NCI-H1092 treated with DMSO at 0.1 percent for 48 hours (cell line): ENCODE measurements at places on chromosomes 12 and 14.

DNA sequence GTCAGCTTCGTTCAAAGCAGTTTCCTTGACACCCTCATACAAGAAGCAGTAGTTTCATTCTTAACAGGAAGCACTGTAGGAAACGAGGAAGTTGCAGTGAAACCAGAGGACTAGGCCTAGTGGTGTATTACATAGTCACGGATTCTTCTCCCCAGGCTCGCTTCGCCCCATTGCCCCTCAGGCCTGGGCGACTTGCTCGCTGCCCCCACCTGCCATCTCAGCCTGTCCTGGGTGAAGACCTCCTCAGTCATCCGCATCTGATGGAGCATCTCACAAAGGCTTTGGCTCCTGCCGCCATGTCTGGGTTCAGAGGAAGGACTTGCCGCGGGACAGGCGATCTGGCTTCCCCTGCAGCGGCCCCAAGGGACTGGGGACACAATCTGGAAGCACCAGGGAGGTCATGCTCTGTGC, 93.5 kb downstream of the LMNTD1 start:
- no peak for DNase-seq

- no peak for DNase-seq
Observed at GRCh38 chr12:18343708-18344107, 82.4 kb downstream of the PIK3C2G start.

GRCh38 chr12:130700492-130701401, 15.4 kb downstream of the RIMBP2 start:
- peak; percentile 18 for DNase-seq

DNA sequence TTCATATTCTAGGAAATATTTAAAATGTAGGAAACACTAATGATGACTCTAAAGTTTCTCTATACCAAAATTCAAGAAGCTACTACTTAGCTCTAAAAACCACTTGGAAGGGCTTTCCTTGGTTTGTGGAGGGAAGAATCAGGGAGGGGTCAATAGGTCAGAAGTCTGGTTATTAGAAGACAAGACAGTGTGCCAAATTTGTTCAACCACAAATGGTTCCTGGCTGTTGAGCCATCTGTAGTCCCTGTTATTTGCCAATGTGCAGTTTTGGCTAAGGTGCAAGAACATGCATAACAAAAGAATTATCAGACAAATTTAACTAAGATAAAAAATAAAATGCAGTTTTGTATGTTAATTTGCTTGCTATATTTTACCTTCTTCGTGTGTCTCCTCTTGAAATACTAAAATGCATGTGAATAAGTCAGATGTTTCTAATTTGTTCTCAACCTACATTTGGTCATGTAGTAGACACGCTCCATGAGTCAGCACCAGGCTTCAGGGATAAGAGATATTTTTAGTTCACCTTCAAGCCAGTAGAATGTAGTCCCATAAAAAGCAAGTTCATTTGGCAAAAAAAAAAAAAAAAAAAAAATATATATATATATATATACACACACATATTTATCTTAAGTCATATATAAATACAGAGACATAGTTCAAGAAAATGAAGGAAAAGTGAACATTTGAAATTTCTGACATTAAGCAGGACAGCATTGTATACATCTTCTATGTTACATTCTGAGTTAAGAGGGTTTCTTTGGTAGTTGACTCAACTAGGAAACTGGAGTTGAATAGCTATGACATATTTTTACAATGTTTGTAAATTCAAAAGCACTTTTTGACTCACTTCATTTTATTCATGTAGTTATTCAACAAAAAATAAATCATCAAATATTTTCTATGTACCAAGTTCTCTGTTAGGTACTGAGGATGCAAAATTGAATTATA, 123.3 kb downstream of the KCNC2 start:
- DNase-seq: no peak

DNA sequence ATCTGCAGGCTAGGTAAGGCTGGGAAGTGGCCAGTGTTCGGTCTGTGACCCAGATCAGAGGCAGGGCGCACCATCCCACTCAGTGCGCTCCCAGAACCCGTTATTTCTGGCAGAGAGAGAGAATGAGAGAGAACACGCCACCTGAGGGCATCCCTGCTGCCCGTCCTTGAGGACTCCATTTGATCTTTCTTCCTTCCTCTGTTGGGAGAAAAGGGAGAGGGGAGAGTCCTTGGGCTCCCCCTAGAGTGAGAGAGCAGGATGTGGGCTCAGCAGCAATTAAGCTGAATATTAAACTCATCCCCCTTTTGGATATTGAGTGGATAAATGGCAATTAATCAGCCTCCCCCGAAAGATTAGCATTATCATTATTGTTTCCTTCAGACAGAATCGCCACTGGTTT, 70.6 kb downstream of the IFT43 start:
- DNase-seq: no peak

DNA sequence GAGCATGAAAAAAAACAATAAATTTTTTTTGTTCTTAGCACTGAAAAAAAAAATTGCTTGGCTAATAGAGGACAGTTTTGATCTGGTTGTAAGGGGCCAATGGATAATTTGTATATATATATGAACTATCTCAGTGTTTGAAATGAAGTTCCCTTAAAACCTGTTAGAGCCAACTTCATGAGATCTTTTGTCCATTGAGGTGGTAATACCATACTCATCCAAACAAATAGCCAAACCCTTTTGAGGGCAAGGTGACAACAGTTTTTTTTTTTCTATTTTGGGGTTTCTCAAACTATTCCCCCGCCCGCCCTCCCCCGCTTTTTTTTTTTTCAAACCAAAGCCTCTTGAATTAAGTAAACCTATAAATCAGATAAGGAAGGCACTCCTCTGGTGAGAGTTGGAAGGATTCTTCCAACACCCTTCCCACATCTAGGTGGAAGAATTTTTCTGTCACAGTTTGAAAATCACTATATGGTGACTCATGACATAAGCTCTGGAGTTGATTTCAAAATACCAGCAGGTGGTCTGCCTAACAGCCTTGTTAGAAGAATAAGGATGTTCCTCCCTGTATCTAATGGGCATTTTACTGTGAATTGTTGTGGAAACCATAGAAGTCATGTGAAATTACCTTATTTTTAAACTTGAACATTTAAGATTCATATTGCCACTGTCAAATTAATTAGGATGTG, 10.2 kb downstream of the ARHGAP5 start:
- DNase-seq: no peak

DNA sequence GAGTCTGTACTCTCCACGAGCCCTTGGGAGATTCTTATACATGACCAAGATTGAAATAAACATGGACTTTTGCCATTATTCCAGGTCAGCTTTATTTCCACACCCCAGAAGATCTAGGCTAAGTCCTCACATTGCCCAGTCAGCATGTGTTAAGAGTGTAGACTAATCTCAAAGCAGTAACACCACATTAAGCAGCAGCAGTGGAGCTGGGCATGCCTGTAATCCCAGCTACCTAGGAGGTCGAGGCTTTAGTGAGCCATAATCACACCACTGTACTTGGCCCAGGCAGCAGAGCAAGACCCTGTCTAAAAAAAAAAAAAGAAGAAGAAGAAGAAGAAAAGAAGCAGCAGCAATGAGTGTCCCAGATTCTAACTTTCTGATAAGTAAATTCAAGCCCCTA, 65.5 kb downstream of the C12orf56 start:
- no peak for DNase-seq
